Stimulated activated CD4-positive, alpha-beta T cell treated with anti-CD3 and anti-CD28 coated beads, Interleukin-1b, Interleukin-23, amount 100 ng/mL, for 1 hour (primary cell): ENCODE measurements at places on chromosomes 11 and 22.

DNA sequence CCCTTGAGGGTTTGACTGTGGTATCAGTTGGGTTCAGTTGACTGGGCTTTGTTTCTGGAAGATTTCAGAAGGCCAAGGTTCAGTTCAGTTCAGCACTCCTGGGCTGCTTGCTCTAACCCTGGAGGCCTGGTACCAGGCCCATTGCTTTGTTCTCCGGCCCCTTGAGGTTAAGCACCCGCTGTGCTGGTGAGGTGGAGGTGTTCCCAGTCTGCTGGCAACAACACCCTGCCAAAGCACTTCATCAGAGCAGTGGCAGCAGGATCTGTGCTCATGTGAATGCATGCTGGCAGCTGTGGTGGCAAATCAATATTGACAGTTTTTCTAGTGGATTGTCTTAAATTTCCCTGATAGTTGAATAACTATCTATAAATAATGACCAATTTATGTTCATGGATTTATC, 3.8 kb upstream of the SCGB1D1 start:
- DNase-seq = no peak

DNA sequence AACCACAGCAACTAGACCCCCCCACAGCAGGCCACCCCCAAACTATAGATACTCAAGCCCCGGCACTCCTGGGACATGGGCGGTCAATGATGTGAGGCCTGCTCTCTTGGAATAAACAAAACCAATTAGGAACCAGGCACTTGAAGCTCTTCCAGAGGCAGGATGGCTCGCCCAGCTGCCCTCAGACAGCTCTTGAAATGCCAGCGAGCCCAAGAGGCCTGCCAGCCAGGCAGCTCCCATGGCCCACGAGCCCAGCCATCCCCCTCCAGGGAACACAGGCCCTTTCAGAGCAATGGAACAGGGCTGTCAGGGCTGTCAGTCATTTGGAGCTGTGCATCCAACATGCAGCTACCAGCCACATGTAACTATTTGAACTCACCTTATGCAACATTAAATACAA, 34.0 kb upstream of the TFIP11 start:
- no peak for DNase-seq

DNA sequence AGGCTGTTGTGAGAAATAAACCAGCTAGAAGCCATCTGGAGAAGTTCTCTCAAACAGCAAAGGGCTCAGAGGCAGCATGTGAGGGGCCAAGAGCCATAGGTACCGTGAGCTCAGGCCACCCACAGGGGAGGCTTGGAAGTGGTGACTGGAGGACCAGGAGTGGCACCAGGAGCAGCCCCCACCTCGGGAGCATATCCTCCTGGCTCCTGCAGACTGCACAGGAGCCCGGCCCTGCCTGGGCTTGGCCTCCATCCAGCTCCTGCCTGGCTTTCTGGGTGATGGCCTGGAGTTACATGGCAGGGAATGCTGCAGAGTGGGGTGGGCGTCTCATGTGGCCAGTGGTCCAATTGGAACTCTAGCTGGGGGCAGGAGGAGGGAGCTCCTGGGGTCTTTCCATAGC, 4.2 kb upstream of the MPPED1 start:
- no peak for DNase-seq

GRCh38 chr11:8720352-8720751, 37.8 kb downstream of the RPL27A start:
- DNase-seq = no peak

DNA sequence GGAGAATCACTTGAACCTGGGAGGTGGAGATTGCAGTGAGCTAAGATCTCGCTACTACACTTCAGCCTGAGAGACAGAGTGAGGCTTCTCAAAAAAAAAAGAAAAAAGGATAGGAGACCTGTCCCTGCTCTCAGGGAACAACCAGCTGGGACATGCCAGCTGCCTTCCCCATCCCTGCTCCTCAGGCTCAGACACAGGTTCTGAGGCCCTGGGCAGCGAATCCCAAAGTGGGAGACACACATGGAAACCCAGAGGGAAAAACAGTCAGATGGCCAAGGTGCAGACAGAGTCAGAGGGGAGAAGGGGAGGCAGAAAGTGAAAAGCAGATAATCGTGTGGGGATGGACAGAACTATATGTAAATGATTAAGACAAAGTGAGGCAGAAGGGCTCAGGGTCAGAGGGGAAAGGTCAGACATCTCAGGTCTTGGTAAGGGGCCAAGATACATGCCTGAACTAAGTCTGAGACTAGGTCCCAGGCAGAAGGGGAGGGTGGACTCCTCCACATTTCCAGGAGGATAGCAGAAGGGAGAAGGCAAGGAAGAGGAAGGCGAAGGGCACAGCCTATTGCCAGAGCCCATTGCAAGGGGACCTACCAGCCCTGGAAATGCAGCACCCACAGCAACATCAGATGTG, 14.2 kb downstream of the STARD10 start:
- DNase-seq = no peak

- no peak for DNase-seq
These were observed 47.2 kb downstream of the GALNT18 start for GRCh38 chr11:11574373-11575287.

GRCh38 chr22:31400023-31400397, 606 bp downstream of the DRG1 start:
- DNase-seq = no peak

DNA sequence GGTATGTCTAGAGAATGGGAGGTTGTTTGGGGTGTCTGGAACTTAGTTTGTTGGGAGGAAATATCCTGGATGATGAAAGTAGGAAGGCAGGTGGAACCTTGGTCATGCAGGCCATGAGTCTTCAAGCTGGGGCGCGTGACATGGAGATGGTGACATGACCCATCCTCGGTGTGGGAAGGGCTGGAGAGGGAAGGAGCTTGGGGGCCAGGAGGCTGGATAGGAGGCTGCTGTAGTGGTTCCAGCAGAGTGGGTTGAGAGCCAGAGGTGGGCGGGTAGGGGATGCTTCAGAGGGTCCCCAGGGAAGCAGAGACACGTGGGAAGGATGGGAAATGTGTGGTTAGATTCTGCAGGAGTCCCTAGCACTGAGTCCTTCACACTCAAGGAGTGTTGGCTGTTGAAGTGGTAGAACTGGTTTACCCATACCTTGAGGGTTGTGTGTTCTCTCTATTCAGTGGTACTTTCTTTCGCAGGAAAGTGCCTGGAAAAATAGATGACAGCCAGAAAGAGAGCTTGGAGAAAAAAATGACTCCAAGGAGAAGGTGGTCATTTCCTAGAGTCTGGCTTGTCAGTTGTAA, 56.8 kb downstream of the LDLRAD3 start:
- no peak for DNase-seq

DNA sequence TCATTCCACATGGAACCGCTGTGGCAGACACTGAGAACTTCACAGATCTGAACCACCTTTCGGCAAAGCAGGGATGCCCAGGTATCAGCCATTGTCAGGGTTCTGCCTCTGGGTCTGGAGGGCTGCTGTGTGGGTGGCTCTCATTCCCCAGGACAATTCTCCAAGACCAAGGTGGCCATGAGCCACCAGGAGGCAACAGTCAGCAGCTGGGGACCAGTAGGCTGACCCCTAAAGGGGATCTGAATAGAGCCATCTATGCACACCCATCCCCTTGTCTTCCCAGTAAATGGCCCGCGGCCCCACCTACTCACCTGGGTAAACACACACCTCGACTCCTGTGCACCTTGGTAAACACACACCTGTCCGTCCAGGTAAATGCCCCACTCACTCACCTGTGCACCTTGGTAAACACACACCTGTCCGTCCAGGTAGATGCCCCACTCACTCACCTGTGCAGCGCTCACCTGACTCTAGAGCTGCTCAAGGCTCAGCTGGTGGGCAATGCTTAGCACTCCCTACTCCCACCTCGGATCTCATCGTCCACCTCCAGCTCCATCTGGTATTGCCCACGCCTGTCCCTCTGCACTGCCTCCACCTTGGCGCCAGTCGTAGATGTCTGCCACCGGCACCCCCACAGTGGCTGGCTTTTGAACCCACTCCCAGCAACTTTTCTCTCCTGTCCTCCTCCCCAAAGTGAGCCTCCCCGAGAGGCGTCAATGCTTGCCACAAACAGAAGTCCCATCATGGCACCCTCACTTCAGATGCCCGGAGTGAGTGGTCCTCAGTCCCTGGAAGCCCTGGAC, 10.2 kb downstream of the SLC25A1 start:
- no peak for DNase-seq

- no peak for DNase-seq
These were observed 33.6 kb downstream of the TCF20 start for GRCh38 chr22:42236848-42237247.

- DNase-seq = no peak
These were observed 51.1 kb upstream of the CCDC188 start for GRCh38 chr22:20201837-20202392.

GRCh38 chr22:25566186-25566897, 1.9 kb downstream of the GRK3 start:
- no peak for DNase-seq

- no peak for DNase-seq
These were observed 59.4 kb downstream of the BRD1 start for GRCh38 chr22:49768077-49768910.
